Amniotic stem cell (primary cell): ENCODE measurements at places on chromosomes 5 and 9.

GRCh38 chr9:90343991-90344390 lies 298.6 kb downstream of the DIRAS2 start:
- DNase-seq, result no peak

- DNase-seq, result no peak
These were observed 35.2 kb downstream of the PCDHAC2 start for GRCh38 chr5:141001446-141001843.

DNA sequence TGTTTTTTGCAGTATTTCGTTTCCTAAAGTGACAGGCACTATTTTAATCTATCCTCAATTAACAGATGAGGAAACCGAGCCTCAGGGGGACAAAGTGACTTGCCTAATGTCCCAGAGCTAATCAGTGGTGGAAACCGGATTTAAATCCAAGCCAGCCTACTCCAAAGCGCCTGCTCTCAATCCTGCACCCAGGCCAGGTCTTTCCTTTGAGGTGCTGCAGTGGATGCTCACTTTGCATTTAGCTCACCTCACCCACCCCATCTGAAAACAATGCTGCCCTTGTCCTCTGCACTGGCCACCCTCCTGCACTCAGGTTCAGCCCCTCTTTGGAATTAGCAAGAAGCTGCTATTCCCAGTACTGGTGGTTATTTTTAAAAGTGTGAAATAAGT lies 16.0 kb downstream of the ANGPTL2 start:
- no peak for DNase-seq

- no peak for DNase-seq
These were observed 851.7 kb upstream of the DMAC1 start for GRCh38 chr9:8651070-8651845.

DNA sequence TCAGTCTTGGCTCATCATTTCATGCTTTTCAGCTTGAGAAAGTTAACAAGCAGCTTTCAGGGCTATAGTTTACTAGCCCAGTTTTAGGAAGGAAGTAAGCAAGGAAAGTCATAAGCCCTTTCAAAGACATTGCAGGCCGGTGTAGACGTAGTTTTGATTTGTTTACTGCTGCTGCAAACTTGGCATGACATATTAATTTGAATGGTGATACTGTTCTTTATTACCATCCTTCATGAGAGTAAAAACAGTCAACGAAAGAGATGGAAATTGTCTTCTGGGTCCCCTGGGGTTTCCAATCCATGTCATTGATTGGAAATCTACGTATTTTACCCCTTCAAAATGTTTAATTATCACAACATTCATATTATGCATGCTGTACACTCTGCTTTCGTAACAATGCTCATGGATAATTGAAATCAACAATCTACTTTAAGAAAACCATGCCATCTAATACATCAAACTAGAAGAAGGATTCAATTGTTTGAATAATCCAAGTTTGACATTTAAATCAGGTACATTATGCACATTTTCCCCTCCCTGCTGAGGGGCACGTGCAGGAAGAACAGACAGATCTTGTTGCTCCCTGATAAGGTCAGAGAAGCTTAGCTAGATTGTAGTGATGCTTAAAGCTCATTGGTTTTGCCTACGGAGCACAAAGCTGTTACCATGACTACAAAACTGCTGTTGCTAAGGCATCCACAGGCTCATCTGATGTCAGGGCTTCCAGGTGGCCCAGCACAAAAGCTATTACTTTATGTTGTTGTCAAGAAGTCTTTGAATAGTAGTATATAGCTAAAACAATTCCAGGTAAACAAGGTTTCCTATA lies 139.9 kb upstream of the PRLR start:
- DNase-seq, result no peak

DNA sequence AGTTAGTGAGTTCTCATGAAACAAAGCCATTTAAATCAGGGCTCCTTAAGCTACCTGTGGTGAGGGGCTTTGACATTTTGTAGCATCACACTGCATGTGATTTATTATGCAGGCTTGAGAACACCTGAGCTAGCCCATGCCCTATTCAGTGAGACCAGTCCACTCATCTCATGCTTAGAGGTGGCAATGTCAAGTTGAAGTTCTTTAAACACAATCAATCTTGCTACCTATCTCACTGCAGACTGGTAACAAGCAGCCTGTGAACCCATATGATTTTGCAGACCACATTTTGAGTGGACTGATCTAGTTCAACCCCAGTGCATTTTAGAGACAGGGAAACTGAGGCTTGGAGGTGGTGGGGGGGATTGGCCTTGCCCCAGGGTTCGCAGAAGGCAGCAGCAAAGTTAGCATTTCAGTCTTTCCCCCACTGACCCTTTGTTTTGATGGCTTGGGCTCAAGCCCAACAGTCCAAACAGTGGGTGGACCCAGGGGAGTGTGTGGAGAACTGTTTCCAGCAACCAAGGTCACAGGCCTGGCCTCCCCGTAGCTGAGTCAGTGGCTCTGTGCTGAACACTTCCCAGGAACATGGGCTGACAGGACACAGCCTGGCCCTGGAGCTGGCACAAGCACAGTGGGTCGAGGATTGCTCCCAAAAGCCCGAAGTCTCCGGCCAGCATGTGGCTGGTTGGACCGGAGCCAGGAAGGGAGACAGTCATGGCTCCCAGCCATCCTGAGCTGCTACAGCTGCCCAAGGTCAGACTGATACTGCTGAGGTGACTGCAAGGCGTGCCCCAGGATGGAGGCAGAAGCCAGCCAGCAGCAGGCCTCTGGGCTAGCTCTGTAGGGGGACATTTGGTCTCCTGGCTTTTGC lies 95.3 kb downstream of the RGS3 start:
- DNase-seq, result no peak

- no peak for DNase-seq
These were observed 300.2 kb downstream of the NTRK2 start for GRCh38 chr9:84969736-84970135.

DNA sequence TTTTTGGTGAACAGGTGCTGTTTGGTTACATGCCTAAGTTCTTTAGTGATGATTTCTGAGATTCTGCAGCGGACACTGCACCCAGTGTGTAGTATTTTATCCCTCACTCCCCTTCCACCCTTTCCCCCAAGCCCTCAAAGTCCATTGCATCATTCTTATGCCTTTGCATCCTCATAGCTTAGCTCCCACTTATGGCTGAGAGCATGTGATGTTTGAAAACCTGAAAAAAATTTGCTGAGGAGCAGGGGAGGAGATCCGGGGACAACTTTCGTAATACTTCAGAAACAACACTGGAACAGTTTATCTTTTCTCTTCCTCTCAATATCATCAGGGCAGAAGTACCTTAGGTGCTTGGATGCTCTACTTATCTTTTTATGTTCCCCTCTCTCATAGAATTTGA lies 226.4 kb downstream of the ADAMTS6 start:
- DNase-seq, result no peak
